Activated T-cell treated with anti-CD3 and anti-CD28 coated beads for 1 hour (primary cell): ENCODE measurements at places on chromosomes 3 and 15.

DNA sequence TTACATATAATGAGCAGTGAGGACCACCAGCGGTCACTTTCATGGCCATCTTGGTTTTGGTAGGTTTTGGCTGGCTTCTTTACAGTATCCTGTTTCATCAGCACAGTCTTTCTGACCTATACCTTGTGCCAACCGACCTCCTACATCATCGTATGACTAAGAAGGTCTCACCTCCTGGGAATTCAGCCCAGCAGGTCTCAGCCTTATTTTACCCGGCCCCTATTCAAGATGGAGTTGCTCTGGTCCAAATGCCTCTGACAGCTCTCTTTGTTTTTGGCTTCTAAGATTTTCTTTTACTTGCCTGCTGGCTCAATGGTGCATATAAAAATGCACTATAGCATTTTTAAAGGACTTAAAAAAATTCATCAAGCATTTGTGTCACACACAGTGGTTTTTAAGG, 3.2 kb upstream of the MME start:
- DNase-seq: no peak

- DNase-seq: no peak
Measured at GRCh38 chr15:26260517-26261133, 397.5 kb upstream of the ATP10A start.

GRCh38 chr3:85321892-85322291, 363.1 kb downstream of the CADM2 start:
- DNase-seq: no peak

DNA sequence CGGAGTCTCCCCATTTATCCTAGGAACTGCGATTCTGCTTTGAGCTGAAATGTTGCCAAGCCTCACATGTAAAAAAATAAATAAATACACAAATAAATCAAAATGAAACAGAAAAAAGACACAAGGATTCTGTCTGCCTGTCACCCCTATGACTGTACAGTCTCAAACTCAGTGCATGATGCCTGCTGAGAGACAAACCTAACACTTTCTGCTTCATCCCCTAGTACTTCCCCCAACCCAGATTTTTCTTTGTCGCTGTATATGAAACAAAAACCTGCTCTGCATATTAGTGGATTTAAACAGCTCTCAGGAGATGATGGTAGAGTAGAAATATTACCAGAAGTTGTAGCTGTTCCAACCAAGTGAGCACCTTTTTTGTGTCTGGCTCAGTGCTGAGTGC, 530.7 kb upstream of the CFAP20DC start:
- no peak for DNase-seq

DNA sequence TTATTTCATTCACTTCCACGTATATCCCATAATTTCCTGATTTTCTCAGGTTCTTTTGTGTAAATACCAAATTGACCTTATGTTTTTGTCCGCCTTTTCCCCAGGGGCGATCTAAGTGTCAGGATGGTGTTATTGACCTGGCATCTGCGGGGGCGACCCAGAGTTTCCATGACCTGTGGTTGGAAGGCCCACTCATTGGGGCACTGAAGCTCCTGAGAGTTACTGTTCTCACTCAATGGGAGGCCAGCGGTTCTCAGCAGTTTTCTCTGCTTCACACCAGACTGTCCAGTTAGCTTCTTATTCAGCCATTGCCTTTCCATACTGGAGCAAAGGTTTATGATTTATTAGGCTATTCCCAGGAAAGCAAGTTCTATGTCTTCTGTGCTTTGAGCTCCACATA, 53.3 kb downstream of the B3GALNT1 start:
- DNase-seq: no peak

DNA sequence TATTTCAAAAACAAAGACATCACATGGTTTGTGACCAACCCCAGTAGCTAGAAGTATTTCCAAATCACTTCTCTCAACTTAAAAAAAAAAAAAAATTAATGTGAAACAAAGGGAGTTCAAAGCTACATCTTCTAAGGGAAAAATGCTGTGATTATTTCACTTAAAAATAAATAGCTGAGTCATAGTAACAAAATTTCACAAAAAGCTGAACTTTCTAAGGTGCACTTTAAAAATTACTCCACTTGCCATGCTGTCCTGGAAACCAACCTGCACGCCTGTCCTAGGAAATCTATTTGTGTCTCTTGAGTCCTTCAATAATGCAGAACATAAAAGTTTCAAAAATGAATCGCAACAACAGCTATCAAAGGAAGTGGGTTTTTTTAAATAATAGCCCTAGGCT, 1.8 kb downstream of the ACAP2 start:
- no peak for DNase-seq

- DNase-seq: no peak
Measured at GRCh38 chr3:63030666-63031065, 155.4 kb upstream of the CADPS start.

DNA sequence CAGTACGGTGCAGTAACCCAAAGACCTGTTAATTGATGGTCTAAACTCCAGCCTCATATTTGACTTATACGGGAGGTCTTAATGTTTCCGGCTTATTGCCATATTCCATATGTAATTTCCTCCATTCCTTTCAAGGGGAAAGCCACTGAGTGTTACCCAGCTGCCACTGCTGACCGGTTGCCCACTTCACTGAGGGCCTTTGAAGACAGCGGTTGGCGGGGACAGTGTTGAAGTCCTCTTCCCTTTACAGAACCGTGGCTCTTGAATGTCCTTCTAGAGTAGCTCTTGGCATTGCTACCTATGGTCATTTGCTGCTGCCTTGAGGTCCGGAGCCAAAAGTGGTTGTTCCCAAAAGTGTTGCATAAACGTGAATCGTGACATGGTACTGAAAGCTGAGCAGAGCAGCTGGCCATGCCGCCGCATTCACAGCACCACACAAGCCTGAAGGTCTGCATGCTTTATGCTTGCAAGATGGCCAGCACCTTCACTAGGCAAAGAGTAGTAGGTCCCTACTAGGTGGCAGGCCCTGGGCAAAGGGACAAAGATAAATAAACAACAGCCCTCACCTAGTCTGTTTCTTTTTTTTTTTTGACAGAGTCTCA, 51.7 kb upstream of the CTDSPL start:
- DNase-seq: no peak

GRCh38 chr3:23219117-23219516, 16.0 kb downstream of the UBE2E2 start:
- no peak for DNase-seq

DNA sequence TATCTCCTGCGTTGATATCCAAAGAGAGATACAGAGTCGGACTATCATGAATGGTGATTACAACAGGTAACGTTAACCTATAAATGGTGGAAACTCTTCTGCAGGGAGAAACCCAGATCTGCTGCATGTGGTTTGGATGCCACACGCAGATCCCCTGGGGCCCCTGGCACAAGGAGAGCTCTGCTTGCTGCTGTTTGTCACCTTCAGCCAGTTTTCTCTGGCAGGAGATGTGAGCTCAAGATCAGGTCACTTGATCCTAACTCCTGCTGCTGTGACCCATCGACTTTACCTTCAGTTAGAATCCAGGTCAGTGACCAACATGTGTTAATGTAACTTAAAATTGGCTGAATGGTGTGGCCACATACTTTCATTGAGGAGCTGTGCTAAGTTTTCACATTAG, 23.8 kb upstream of the GPR171 start:
- no peak for DNase-seq

- no peak for DNase-seq
Measured at GRCh38 chr3:12522721-12523120, 22.6 kb downstream of the MKRN2OS start.
